ENCODE measurements at places on chromosomes 4 and X. TPM values are rescaled to one million over a fixed set of nuclear protein-coding genes. Genes with fewer than 3 reads are reported as not detected.

The PFKFB1 gene
- total RNA-seq, result 0.89 TPM

The ARR3 gene
- total RNA-seq, result not detected

The GNRHR gene
- total RNA-seq, result not detected

The WDFY3 gene
- 136 TPM for total RNA-seq

The SUPT20HL1 gene
- total RNA-seq, result 0.78 TPM

All from ureter (tissue), 1 donor.